ENCODE measurements at places on chromosomes 12 and 14.
A peak's percentile ranks its signal among the peaks of the same experiment; 100 is the strongest.

DNA sequence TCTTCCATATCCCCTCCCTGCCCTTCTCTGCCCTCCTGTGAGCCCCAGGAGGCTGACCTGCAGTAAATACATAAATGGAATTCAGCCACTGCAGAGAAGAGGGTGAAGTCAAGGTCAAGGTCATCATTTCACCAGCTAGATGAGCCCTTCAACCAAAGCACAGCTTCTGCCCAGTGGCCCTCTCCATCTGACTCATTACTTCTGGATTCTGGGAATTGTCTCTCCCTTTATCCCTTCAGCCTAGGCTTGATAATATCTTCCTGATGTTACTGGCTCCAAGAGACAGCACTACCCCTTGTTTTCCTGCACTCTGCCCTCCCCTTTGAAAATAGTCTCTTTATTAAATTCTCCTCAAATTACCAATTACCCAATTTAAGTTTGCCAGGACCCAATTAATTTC is 64.5 kb downstream of the TTC9 start:
- DNase-seq = no peak

- no peak for DNase-seq
Measured at GRCh38 chr12:78086553-78087362, 256.1 kb downstream of the NAV3 start.

DNA sequence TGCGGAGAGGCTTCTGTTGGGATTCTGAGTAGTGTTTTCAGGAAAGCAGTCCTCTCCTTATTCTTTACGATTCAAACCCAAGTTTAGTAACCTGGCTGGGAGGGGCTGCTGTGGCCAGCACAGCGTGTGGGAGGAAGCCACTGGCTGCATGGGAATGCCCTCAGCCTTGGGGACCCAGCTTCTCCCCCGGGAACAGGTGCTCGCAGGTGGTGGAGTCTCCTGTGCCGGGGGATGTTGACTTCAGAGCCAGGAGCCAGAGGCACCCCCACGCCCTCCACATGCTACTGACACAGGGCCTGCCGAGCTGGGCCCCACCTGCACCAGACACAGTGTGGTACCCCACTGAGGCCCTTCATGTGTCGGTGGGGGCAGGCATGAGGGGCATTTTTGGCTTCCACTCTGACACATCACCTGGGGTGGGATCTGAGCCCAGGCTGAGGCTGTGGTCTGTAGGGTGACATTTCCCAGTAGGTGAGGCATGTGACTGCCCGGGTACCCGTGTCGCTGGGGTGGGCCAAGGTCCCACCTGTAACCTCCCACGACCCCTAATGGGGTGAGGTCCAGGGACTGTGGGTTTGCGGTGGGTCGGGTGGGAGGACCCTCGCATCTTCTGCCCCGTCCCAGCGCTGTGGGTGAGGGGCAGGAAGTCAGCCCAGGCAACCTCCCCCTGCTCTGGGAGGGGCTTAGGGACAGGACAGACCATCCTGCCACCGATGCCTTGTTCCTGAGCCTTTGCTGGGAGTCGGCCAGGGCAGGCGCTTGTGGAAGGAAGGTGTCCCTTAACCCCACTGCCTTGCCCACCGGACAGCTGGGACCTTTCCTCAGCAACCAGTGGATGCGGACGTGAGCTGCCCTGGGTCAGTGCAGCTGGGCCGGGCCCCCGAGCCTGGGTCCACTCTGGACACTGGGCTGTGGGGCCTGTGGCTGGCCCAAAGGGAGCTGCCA is 26.5 kb downstream of the MTA1 start:
- no peak for DNase-seq

DNA sequence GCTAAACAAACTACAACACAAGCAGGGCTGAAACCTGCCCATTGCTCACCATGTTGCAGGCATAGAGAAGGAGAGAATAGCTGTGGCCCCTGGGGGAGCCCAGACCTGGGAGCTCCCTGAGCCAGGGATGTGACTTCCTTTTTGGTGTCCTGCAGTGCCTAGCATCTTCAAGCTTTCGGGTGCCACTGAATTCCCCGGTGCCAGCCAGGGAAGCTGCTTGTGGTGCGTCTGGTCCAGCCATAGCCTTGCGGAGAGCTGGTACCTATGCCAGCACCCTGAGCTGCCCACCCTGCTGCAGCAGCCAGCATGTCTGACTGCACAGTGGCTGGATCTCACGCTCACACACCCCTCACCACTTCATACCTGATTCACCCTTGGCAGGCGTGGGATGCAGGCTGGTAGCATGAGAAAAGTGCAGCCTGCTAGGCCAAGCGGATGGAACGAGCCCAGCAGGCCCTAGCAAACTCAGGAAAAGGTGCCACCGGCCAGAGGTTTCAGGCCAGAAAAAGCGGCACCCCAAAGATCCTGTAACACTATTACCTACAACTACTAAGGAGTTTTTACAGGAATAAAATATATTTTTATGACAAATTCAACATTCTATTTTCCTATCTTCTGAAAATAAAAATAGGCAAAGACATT is 183.7 kb downstream of the CPNE8 start:
- no peak for DNase-seq

GRCh38 chr14:105484069-105484996 is 2.4 kb upstream of the CRIP1 start:
- no peak for DNase-seq

DNA sequence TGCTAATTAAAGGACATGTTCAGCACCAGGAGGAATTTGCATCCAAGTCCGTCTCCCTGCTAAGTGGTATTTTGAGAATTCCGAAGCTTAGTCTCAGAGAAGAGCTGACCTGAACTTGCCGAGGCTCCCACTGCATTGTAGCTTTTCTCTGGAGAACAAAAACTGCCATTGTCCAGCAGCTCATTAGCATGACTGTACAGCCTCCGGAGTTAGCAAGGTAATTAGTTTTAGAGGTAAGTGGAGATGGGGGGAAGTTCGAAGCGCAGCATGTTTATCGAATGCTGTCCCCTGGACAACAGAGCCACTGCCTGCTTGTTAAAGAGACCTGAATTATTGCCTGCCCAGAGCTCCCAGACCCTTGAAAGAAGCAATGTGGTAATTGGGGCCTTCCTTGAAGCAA is 160.3 kb upstream of the PELI2 start:
- no peak for DNase-seq

GRCh38 chr12:20440408-20440807 is 72.1 kb downstream of the PDE3A start:
- DNase-seq = no peak

DNA sequence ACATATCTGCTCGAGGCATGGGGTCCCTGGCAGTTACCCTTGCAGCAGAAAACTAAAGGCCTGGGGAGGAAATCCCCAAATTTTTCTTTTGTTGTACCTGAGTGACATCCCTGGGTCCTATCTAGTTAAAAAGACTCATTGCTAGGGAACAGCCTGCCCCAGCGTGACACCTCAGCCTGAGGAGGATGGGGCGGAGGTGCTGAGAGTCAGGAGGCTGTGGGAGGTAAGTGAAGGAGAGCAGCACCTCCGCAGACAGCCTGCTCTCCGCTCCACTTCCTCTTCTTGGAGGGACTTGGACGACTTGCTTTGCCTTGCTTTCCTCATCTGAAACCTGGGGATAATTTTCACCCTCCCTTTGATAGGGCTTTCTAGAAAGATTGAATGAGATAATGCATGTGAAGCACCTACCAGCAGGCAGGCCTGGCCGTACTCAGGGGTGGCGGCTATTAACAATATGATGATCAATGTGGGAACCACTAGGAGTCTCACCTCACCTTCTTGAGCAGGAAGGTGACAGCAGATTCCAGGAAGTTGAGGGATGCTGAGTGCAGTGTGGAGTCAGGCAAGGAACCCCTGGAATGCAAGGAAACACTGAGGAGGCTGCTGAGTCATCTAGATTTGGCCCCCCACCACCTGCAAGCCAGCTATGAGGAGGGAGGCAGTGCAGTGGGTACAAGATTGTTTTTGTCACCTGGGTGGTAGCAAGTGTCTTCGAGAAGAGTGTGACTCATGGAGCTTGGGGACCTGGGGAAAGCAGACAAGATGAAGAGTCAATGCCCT is 23.2 kb downstream of the UBE3B start:
- DNase-seq = no peak

DNA sequence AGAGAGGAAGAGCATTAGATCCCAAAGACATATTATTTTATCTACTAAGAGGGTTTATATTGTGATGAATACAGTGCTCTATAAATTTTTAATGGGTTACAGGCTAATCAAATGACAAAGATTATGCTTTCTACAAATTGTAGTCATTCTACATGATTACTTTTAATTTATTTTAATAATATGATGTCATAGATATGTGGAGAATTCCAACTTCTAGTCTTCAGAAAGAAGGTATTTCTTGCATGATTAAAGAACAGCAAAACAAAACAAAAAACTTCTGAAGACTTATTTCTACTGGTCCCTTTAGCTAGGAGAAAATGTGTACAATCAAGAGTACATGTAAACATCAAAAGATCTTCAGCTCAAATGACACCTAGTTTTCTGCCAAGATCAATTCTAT is 71.5 kb upstream of the FOXG1 start:
- DNase-seq = no peak

DNA sequence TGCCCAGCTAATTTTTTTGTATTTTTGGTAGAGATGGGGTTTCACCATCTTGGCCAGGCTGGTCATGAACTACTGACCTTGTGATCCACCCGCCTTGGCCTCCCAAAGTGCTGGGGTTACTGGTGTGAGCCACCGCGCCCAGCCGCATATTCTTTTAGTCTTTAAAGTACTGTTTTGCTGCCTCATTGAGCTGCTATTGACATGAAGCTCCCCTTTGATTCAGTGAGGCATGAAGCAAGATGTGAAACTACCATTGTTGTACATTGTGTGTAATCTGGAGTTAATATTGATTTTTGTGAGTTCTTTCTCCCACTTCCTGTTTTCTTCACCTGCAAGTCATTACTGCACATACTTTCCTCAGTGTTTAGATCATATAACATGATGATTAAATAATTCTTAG is 80.8 kb downstream of the MNAT1 start:
- DNase-seq = peak; percentile 44

DNA sequence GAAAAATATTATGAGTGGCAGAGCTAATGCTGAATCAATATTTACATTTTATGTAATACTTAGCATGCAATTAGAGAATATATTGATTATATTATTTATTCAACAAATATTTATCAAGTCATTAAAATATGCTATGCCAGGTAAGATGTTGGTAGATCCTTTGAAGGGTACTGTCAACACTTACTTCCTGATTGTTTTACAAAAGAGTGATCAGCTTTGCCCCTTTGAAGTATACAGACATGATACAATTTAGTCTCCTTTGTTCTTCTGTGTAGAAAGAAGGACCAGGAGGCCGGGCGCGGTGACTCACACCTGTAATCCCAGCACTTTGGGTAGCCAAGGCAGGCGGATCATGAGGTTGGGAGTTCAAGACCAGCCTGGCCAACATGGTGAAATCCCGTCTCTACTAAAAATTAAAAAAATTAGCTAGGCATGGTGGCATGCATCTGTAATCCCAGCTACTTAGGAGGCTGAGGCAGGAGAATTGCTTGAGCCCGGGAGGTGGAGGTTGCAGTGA is 73.9 kb upstream of the IFNG-AS1 start:
- DNase-seq = no peak

DNA sequence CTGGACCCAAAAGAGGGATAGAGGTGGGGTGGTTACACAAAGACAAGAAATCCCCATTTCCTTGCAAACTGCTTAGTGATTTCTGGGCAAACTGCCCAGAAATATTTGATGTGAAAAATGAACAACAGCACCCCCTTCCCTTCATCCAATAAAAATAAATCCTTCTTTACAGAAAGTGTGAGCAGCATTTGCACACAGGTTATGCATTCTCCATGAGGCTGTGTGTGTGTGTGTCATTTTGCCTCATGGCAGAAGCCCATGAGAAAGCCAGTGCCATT is 17.2 kb upstream of the NRXN3 start:
- DNase-seq = no peak

DNA sequence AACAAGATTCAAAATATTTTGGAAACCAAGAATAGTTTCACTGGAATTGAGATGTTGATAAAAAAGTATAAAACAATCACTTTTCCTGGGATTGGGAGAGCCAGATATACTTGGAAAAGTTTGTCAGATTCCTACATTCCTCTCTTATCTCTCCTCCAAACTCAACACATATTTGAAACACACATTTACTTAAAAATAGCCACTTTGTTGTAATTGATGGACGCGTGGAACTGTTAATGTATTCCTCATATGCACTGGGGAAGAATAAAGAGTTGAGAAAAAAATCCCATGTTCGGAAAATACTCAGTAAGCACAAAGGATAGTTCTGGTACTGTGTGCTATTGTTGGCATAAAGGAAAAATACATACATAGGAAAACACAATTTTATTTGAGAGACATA is 195.6 kb upstream of the FLRT2 start:
- no peak for DNase-seq

GRCh38 chr12:123075646-123076171 is 75.2 kb downstream of the PITPNM2 start:
- DNase-seq = peak; percentile 74

- DNase-seq = no peak
Measured at GRCh38 chr14:95611293-95611880, 74.8 kb upstream of the TCL1B start.

DNA sequence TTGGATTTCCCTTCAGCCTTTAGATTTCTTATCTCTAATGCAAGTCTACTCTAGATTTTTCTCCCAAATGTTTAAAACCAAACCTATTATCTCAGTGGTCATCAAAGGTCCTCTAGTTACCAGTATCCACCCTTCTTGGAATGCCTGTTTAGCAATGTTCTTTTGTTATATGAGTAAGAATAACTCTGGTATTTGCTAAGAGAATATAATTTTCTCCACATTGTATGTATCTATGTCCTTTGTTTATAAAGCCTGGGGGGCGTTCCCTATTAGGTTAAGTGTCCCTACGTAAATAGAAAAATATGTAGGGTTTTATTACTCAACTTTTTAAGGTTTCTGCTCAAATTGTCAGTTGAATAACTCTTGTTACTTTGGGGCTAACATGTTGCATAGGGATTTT is 27.3 kb downstream of the PPM1A start:
- no peak for DNase-seq

DNA sequence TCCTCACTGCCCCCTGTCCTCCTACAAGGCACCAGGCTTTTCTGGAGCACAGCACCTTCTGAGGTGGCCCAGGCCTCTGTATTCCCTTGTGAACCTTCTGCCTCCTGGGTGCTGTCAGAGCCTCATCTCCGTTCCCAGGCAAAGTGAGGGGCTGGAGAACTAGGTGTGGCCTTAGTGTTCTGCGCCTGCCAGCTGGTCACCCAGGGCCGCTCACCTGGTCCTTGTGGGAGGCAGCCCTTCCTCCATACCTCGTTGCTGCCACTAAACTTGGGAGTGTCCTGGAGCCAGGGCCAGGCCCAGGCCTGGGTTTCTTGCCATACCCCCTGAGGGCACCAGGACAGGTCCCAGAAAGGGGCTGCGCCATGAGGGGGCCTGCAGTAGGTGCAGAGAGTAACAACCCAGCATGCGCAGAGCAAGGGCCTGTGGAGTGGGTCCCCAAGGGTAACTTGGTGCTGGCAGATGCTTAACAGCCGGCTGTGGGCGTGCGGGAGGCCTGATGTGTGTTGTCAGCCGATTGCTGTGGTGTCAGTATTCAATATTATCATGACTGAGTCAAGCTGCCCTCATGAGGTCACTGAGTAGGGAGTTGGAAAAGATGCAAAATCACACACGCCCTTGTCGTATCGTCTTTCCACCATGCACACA is 17.1 kb downstream of the OTUB2 start:
- no peak for DNase-seq

Measured in GM13976 (cell line).